ENCODE measurements at places on chromosomes 5 and 9.

GRCh38 chr9:125985998-125986655 is 239.0 kb downstream of the PBX3 start:
- no peak for DNase-seq

DNA sequence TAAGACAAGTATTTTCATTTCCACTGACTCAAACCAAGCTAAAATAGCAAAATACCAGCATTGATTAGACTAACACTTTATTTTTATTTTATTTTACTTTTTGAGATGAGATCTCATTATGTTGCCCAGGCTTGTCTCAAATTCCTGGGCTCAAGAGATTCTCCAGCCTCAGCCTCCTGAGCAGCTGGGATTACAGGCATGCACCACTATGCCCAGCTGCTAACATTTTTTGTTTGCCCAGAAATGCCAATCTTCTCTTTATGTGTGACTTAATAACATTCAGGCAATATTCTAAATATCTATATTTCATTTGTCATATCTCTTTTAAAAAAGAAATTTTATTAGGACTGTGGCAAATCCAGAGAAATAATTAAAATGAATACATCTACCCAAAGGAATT is 55.0 kb downstream of the OXCT1 start:
- DNase-seq: peak; percentile 69

DNA sequence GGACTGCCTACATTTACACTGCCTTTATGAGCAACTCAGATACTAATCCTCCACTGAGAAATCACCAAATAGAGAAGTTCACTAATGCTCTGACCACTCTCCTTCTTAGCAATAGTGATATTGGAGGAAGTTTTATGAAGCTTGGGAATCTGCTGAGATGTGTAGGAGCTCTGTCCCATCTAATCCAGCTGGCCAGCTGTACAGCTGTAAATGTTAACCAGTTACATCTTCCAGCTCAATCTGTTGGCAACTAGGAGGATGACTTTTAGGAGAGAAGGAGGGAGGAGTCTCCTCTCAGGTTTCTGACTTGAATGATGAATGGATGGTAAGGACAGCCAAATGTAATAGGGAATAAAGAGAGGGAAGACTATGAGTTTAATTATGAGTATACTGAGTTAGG is 36.3 kb upstream of the LRRC19 start:
- no peak for DNase-seq

- no peak for DNase-seq
Observed at GRCh38 chr9:127136880-127137639, 14.6 kb upstream of the ANGPTL2 start.

DNA sequence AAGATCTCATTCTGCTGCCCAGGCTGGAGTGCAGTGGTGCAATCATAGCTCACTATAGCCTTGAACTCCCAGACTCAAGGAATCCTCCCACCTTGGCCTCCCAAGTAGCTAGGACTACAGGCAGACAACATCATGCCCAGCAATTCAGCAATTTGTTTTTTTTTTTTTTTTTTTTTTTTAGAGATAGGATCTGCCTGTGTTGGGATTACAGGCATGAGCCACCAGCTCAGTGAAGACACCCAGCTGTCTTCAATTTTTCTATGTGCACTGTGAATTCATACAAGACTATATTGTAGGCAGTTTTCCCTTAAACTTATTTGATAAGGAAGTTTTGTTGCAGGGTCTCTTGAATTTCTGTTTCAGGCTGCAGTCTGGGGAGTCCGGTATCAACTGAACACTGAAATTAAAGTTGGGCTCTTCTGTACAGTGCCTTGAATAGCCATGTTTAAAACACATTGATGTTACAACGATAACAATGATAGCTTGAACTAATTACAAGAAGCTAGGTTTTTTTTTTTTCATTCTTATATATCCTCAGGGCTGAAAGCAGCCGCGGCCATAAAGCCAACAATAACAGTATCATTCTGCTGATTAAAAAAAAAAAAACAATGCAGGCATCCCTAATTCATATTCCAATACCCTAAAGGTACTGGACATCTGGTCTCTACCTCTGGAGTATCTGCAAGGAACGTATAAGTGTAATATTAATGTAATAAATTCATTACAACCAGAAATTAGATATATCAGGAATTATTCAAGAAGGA is 63.5 kb downstream of the MPDZ start:
- no peak for DNase-seq

DNA sequence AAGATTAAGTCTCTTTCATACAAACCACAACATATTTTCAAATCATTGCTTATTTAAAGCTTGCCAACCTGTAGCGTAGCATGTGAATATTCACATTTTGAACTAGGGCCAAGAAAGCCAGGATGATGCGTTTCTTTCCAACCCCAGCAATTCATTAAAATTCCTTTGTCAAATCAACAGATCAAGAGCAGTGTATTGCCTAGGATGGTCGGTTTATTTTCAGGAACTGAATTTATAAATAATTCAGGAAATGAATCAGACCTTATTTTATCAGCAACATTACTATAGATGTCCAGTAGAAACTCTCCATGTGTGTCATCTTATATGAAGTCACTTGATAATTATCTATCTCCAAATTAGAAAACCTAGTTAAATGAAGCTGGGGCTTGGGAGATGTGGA is 13.2 kb upstream of the AUH start:
- DNase-seq: no peak

DNA sequence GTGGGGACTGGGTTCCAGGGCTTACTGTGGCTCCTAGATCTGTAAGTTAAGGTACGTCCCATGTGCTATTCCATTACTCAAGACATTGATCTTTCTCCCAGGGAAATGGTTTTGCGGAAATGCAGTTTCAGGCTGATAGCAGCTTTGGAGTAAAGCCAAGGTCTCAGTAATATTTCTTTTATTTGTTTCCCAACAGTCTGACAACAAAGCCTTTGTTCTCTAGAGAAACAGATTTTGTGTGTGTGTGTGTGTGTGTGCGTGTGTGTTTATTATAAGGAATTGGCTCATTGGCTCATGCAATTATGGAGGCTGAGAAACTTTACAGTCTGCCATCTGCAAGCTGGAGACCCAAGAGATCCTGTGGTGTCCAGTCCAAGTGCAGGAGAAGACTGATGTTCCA is 12.1 kb upstream of the POC5 start:
- no peak for DNase-seq

Data from LHCN-M2 (cell line).